Calu3 (cell line): ENCODE measurements at places on chromosomes 16 and 17.

DNA sequence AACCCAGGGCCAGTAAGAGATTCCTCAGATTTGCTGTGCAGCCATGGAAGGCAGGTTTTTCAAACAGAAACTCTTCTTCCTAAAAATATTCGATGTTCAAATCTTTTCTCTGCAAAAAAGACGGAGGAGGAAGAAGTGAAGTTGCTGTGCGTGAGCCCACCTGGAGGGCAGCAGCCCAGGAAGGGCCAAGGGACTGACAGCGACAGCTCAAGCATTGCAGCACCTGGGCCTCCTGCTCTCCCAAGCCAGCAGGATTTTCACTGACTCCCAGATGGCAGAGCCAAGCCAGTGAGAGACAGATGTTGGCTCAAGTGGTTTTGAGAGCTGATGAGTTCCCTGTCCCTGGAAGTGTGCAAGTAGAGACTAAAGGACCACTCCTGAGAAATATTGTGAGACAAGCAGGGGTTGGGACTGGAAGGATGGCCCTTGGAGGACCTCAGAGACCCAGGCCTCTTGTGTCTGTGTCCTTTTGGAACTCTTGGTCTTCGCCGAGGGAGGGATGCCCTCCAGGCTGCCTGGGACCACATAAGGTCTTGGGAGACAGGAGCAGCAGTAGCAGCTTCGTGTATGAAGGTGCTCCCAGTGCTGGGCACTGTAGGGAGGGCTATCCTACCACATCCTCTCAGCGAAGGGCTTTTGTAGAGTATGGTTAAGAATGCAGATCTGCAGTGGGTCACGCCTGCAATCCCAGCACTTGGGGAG lies 29.3 kb upstream of the TNFRSF13B start:
- no peak for DNase-seq

- DNase-seq: no peak
These were observed 54.3 kb downstream of the CYB5B start for GRCh38 chr16:69478685-69479084.

DNA sequence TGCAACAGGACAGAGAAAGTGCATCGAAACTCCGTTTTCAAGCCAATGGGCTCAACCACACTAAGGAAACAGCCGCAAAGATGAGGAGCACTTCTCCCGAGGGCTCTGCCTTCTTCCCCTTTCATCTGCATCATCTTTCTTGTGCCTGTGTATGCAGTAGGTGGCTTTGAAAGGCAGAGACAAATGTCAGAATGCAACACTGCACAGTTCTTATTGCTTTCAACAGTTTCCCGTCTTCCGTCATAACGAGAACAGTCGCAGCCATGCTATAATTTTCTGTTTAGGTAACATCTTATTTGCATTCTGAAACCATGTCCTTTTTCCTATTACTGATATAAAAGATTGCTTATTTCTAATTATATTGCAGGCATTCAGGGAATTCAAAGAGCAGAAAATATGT lies 205.2 kb downstream of the SLC39A11 start:
- DNase-seq: no peak

- DNase-seq: no peak
These were observed 33.9 kb downstream of the ANKFY1 start for GRCh38 chr17:4229627-4230541.

DNA sequence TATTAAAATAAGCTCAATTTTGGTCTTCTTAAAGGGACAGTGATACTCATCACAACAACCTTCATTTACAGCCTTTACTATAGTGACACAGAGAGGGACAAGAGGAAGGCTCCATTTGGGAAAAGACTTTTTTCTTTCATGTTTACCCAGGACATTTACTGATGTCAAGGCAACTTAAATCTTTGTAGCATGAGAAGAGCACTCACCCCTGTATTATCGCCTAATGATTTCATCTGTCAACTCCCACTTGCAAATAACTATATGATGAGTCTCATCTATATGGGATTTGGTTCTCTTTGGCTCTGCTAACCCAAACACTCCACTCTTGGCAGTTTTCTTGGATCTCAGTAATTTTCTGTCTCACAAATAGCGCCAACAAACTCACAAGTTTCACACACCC lies 24.1 kb downstream of the BLMH start:
- DNase-seq: no peak

- DNase-seq: no peak
These were observed 12.0 kb downstream of the SP2 start for GRCh38 chr17:47907932-47908562.

DNA sequence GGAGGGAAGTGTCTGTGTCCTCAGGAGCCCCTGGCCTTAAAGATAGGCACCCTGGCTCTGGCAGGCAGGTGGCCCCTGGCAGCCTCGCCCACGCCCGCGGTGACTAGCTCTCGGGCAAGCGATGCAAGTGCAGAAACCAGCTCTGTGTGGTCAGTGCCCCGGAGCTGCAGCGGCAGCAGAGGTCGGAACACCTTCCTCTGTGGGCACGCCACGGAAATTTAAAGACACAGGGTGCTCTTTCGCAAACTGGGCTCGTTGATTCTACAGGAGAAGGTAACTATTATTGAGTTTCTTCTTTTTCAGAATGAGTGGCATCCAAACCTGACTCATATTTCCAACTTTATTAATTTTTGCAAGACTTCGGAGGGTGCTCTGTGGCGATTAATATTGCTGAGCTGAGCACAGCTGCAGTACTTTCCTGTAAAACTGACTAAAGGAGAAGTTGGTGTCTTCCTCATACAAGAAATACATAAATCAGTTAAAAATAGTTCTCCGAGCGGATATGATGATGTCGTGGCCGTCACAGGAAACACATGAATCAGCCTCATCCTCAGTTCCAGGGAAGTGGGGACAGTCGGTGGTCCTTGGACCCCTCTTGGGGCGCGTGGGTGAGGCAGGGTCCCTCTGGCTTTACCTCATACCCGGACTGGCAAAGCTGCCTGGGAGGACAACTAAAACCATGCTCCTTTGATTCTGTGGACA lies 120.2 kb downstream of the METRNL start:
- no peak for DNase-seq

DNA sequence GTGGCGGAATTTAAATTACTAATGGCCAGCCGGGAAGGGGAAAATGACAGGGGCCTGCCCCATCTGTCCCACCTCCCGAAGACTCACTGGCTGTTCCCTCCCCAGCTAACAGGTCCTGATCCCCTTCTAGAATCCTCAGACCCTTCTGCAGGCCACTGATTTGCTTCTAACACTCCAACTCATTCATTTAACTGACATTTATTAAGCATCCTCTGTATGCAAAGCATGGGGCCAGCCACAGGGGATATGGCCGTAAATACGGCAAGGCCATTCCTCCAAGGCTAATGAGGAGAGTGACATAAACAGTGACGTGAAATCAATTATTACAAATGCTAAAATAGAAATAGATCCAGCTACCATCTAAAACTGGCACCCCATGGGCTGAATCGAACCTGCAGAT lies 195.3 kb downstream of the GSG1L start:
- no peak for DNase-seq

GRCh38 chr16:85956426-85956825 lies 57.5 kb downstream of the IRF8 start:
- DNase-seq: no peak

GRCh38 chr16:80981103-80981502 lies 25.6 kb downstream of the CMC2 start:
- no peak for DNase-seq

GRCh38 chr17:9203771-9204425 lies 182.6 kb downstream of the NTN1 start:
- DNase-seq: no peak

- no peak for DNase-seq
These were observed 250.0 kb downstream of the SOX9 start for GRCh38 chr17:72370819-72371218.

DNA sequence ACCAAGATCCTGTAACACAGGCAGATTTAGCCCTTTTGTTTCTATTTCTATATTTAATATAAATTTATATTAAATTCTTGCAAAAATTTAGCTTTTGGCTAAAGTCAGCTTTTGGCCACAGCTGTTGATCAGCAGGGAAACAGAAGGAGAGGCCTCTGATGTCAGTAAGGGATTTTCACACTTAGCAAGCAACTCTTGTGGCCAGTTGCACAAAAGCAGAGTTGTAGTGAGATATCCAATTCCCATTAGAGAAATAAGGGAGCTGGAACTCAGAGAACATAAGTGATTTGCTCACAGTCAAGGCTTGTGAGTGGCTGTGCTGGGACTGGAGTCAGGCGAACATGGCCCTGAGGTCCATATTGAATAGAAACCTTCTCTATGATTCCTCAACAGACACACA lies 16.7 kb upstream of the HEATR6 start:
- no peak for DNase-seq

GRCh38 chr17:29977836-29978235 lies 36.4 kb downstream of the EFCAB5 start:
- no peak for DNase-seq

- DNase-seq: no peak
These were observed 15.8 kb downstream of the NOD2 start for GRCh38 chr16:50709061-50709684.

DNA sequence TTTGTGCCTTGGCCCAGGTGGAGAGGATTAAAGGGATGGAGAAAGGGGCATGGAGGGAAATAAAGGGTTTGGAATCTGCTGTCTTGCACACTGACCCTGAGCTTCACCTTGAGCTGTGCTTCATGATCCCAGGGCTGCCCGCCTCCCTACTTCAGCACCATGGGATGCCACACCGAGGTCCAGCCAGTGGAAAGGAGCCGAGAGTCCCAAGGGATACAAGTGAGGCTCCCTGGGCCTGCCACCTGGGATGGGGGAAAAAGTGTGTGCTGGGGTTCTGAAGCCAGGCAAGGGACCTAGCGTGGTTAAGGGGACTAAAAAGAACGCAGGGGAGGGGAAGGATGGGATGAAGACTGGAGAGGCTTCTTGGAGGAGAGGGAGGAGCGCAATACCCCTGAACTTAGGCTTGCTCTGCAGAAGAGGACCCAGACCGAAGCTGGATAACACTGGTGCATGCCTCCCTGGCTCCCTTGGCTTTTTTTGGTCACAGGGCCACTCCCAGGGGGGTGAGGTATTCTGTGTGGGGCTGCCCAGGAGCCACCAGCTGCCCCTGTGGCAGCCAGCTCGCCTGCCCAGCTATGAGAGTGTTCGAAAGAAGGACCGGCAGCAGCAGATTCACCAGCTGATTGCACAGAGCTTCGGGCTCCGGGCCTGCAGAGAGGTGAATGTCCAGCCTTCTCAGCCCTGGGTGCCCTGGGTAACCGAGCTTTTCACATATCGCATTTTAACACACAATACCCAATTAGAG lies 7.2 kb downstream of the MRPL27 start:
- DNase-seq: no peak

- DNase-seq: no peak
These were observed 11.4 kb downstream of the SLC5A10 start for GRCh38 chr17:18963126-18964017.

GRCh38 chr16:60151987-60152386 lies 1417.9 kb upstream of the GOT2 start:
- no peak for DNase-seq
